ENCODE measurements at places on chromosomes 5 and 9.
A peak's percentile ranks its signal among the peaks of the same experiment; 100 is the strongest.

- no peak for DNase-seq
Observed at GRCh38 chr5:17412760-17413671, 85.0 kb upstream of the TAF11L2 start.

GRCh38 chr9:99807956-99808355 is 13.7 kb upstream of the NR4A3 start:
- DNase-seq, result no peak

DNA sequence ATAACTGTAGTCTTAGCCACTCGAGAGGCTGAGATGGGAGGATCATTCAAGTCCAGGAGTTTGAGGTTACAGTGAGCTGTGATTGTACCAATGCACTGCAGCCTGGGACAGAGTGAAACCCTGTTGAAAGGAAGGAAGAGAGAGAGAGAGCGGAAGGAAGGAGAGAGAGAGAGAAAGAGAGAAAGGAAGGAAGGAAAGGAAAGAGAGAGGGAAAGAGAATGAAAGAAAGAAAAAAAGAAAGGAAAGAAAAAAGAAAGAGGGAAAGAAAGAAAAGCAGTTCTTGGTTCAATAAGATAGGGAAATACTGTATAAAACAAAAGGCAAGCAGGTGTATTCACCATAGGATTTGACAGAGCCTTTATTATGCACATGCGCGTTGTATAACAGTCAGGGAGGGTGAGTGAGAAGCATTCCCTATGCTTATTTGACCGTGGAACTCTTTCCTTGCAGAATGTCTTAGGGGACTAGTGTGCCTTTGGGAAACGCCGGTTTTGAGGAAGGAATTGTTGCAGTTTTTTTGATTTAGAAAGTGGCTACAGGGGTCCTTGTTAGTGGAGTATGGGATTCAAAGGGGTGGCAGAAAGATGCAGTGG is 42.0 kb downstream of the GSN start:
- no peak for DNase-seq

GRCh38 chr5:8288897-8289516 is 420.1 kb downstream of the MTRR start:
- no peak for DNase-seq

DNA sequence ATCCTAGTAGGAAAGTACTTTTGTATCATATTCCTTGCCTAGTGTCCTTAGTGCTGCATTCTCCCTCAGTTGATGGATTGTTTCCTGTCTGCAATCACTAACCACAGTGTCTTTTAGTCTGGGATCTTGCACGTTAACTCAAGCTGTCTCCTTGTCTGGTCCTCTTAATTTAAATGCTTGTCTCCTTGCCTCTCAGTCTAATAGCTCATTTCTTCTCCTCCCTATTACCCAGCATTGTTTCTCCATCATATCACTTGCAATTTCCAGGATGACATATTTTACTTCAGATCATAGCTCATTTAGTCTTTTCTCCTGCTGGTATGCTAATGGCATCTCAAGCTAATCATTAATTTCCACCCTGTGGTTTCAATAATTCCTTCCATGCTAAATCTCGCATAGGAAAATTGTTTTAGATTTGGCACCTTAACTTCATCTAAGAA is 2052.0 kb upstream of the C9orf72 start:
- DNase-seq, result no peak

DNA sequence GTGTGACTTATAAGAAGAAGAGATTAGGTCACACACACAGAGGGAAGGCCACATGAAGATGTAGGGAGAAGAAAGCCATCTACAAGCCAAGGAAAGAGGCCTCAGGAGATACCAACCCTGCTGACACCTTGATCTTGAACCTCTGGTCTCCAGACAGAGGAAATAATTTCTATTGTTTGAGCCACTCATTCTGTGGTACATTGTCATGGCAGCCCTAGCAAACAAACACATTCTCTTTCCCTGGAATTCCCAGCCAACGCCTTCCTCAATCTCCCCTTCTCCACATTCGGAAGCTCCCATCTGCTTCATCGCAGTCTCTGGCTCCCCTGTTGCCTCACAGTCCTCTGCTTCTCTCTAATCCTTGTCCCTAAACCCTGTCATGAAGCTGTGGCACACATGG is 16.7 kb downstream of the PTGS1 start:
- no peak for DNase-seq

GRCh38 chr9:90107726-90108655 is 503.2 kb downstream of the GADD45G start:
- no peak for DNase-seq

DNA sequence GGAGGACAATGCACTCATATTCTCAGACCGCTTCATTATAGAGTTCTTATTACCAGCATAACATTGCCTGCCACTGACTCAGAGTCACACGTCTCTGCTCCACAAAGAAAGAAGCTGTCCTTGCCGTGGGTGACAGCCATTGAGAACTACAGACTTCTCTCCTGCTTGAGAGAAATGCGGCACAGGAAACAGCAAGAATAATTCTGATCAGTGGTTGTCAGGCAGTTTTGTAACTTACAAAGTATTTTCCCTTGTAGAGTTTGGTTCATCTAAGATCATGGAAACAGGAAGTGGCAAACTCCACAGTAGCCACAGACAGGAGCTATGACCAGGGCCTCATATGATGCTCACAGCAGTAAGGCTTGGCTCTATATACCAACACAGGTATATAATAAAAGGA is 47.0 kb downstream of the KCNV2 start:
- no peak for DNase-seq

DNA sequence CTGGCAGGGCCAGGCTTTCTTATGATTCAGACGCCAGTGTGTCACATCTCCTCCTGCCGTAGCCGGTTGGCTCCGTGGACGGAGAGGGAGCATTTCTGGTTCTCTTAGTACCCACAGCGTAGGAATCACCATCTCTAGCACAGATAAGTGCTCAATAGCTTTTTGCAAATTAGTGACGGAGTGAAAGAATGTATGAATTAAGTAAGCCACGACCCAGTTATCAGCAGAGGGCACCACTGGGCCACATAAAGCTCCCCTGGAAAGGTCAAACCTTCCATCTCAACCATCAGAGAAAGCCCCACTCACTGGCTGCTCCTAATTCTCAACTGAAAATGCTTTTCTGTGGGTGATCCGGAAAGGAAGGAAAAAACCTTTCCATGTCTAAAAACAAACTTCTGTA is 317.0 kb upstream of the ADCY2 start:
- DNase-seq, result peak; percentile 20

DNA sequence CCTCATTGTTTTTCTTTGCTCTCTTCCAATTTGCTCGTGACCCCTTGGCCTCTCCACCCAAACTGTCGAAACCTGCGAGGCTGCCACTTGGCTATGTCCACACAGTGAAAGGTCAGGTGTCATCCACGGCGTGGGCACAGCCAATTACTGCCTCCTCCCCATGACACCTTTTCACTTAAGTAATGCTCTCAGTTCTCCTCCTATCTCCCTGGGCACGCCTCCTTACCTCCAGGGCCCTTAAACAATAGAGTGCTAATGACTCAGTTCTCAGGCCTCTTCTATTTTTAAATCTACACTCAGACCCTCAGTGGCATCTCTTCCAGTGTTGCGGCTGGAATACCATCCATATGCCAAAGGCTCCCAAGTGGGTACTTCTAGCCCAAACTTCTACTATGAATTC is 256.8 kb downstream of the ROR2 start:
- DNase-seq, result no peak

- no peak for DNase-seq
Observed at GRCh38 chr9:117516676-117517632, 102.1 kb upstream of the ASTN2 start.

DNA sequence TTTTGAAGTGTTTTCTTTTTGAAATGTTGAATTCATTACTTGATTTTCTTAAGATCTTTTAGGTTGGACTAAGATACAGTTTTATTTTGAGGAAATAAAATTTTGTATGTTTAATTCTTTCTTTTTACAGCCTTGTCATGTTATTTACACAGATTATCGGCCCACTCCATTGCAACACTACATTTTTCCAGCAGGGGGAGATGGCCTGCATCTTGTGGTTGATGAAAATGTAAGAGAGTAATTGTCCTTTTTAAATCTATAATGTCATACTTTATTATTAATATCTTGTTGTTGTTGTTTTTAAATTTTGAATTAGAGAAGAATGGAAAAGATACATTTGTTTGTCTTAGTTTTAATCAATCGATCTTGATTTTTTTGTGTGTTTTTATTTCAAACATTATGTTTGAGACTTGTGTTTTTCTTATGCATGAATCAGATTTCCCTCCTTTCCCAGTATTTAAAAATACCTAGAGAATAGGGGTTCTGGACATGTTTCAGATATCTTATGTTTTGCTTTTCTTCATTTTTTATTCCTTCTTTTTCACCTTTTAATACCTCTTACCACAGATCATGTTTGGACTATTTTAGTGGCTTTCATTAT is 36.7 kb downstream of the MTREX start:
- peak; percentile 77 for DNase-seq

GRCh38 chr9:114419796-114420195 is 32.0 kb upstream of the AKNA start:
- DNase-seq, result no peak

DNA sequence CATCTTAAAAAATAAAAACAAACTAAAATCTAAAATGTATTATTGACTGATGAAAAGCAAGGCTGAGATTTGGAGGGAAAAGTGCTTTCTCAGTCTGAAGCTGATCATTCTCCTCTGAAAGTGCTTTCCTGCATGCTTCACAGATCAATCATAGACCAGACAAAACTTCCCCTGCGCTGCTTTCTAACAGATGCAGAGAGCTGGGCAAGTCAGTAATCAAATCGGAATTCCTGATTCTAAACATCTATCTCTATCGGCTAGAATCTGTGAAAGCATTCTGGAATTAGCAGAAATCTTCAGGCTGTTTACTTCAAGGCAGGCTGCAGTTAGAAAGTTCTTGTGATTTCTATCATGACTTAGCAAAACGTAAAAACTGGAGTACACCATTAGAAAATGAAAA is 15.6 kb upstream of the FAM81B start:
- no peak for DNase-seq

GRCh38 chr5:72156946-72157624 is 49.8 kb downstream of the MAP1B start:
- DNase-seq, result no peak

GRCh38 chr9:89442981-89443814 is 54.7 kb downstream of the SEMA4D start:
- no peak for DNase-seq

- DNase-seq, result no peak
Observed at GRCh38 chr9:99167694-99168093, 54.0 kb downstream of the ALG2 start.

DNA sequence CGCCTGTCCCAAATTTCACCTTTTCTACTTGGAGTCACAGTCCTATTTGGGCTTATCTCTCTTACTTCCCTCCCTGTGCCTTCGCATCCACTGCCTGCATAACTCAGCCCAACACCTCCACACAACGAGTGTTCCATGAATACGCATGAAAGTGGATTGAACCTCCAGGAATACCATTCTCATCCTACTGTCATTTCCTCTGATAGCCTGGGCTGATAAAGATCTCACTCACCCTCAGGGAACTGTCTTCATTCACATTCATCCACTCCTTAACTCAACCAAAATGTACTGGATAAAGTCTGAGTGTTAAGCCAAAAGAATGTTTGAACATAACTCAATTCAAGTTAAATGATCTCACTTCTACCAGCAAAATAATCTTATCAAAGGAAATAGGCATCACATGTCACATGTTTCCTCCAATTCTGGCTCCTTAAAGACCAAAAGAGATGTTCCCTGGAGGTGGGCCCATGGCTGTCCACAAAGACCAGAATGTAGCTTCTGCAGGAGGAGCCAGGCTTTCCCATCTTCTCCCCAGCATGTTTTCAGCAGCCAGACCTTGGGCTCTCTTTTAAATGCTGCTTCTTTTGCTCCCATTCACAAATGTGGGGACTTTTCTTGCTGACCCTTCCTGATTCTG is 28.4 kb upstream of the TRIO start:
- no peak for DNase-seq

DNA sequence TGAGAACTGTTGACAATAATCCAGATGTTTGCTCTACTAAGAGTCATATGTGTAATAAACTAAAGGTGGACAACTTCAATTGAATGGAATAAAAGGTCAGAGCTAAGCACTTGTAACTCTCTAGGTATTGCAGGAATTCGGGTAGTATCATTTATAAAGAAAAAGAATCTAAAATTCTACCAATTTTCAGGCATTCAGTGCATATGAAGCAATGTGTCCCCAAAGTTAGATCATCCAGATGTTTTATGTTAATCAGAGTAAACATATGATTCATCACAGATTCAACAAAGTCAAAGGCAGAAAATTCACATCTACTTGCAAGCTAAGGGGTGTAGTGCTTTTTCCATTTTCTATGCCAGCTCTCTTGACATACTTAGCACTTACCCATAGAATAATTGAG is 477.1 kb downstream of the PDE4D start:
- DNase-seq, result no peak

DNA sequence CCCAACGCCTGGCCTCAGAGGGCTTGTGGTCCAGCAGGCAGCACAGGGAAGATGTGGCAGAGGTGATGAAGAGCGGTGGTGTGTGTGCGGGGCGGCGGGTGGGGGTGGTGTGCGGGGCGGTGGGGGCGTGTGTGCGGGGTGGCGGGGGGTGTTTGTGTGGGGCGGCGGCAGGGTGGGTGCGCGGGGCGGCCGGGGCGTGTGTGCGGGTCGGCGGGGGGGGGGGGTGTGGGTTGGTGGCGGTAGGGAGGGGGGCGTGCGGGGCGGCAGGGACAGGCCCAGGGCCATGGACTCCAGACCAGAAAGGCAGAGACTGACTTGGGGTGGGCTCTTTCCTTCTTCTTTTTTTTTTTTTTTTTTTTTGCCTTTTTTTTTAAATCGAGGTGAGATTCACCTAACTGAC is 4.5 kb upstream of the NACC2 start:
- DNase-seq, result no peak

GRCh38 chr5:8033261-8033660 is 164.3 kb downstream of the MTRR start:
- no peak for DNase-seq

GRCh38 chr5:111999286-111999685 is 242.3 kb upstream of the NREP start:
- DNase-seq, result no peak

GRCh38 chr9:27400334-27400880 is 103.5 kb upstream of the EQTN start:
- DNase-seq, result no peak

GRCh38 chr9:137611623-137612609 is 6.4 kb downstream of the ARRDC1 start:
- peak; percentile 94 for DNase-seq

Data from colonic mucosa (tissue), 4 donors.